Lung (tissue), 17 donors: ENCODE measurements at places on chromosomes 1 and 21. TPM values are rescaled to one million over a fixed set of nuclear protein-coding genes. Genes with fewer than 3 reads are reported as not detected.

- H3K4me3 ChIP-seq, result no peak overlapping the region
- peak; percentile 81 for DNase-seq
- H3K4me1 ChIP-seq, result no peaks in the 10 kb centered on the region
- no peaks in the 10 kb centered on the region for H3K27me3 ChIP-seq
Measured at GRCh38 chr1:32142446-32143301, 34.8 kb downstream of the KPNA6 start.

- no peak for DNase-seq
- no peaks in the 10 kb centered on the region for H3K27me3 ChIP-seq
- H3K36me3 ChIP-seq, result peaks cover 2% of the 10 kb centered on the region
- peaks cover 2% of the 10 kb centered on the region for H3K4me1 ChIP-seq
Measured at GRCh38 chr1:177925006-177925405, 44.9 kb downstream of the SEC16B start.

DNA sequence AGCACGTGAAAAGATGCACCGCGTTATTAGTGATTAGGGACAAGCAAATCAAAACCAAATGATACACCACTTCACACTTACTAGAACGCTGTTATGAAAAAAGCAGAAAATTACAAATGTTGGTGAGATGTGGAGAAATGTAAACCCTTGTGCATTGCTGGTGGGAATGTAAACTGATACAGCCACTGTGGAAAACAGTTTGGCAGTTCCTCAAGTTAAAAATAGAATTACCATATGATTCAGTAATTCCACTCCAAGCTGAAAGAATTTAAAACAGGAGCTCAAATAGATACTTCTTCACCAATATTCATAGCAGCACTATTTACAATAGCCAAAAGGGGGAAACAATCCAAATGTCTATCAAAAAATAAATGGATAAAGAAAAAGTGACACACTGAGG is 10.3 kb upstream of the EVI5 start:
- H3K27ac ChIP-seq, result no peak overlapping the region
- no peaks in the 10 kb centered on the region for H3K4me1 ChIP-seq
- no peak for DNase-seq
- H3K36me3 ChIP-seq, result no peaks in the 10 kb centered on the region
- H3K4me3 ChIP-seq, result no peak overlapping the region
- H3K27me3 ChIP-seq, result peaks cover 8% of the 10 kb centered on the region

DNA sequence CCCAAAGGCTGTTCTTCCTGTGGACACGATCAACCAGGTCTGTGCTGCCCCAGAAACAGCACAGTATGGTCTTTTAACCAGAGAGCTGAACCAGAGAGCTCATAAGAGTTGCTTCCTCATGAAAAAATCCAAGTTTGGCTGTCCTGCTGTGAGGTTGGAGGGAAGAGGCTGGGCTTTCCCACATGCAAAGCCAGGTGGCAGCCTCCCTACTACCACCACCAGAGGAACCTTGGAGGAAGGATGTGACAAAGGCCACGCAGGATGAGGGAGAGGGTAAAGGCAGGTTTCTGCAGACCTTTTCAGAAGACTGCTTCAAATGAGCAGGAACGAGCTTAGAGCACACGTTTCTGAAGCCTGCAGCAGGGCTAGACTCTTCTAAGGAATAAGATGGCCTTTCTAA is 27.1 kb downstream of the FAM78B start:
- peaks cover 7% of the 10 kb centered on the region for H3K27me3 ChIP-seq
- H3K4me3 ChIP-seq, result no peak overlapping the region
- H3K27ac ChIP-seq, result no peak overlapping the region
- DNase-seq, result no peak
- H3K4me1 ChIP-seq, result no peaks in the 10 kb centered on the region

DNA sequence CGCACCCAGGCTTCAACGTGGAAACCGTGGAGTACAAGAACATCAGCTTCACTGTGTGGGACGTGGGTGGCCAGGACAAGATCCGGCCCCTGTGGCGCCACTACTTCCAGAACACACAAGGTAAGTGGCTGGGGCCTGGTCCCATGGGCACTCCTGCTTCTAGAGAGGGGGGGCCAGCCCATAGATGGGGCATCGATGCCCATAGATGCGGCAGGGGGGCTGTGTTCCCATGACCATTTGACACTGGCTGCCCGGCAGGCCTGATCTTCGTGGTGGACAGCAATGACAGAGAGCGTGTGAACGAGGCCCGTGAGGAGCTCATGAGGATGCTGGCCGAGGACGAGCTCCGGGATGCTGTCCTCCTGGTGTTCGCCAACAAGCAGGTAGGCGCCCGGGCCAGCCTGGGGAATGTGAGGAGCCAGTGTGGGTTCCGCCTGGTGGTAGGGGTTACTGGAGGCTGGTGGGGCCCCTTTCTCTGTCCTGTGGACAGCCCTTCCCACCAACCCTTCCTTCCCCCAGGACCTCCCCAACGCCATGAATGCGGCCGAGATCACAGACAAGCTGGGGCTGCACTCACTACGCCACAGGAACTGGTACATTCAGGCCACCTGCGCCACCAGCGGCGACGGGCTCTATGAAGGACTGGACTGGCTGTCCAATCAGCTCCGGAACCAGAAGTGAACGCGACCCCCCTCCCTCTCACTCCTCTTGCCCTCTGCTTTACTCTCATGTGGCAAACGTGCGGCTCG is 5.6 kb downstream of the C1orf35 start:
- DNase-seq, result no peak
- no peaks in the 10 kb centered on the region for H3K27me3 ChIP-seq
- peaks cover 21% of the 10 kb centered on the region for H3K36me3 ChIP-seq
- H3K4me1 ChIP-seq, result peaks cover 6% of the 10 kb centered on the region
- H3K27ac ChIP-seq, result no peak overlapping the region

GRCh38 chr1:104932030-104932915 is 1182.6 kb downstream of the AMY1C start:
- no peak for DNase-seq
- no peaks in the 10 kb centered on the region for H3K4me1 ChIP-seq
- H3K4me3 ChIP-seq, result no peak overlapping the region
- H3K36me3 ChIP-seq, result no peaks in the 10 kb centered on the region
- no peaks in the 10 kb centered on the region for H3K27me3 ChIP-seq

DNA sequence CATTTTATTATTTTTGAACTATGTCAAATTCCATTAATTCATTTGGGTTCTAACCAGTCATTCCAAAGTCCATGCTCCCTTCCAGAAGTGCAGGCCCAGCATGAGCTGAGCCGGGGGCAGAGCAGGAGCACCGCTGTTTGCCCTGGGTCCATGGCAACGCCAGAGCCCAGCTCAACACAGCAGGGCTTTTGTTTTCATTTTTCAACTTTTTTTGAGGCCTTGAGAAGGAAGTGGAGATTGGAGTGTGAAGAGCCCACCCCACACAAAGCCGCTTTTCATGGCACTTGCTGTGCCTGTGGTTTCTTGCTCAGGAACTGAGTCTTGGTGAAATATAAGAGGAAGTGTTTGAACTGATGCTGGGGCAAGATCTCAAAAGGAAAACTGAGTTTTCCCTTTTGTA is 13.2 kb upstream of the PRMT2 start:
- H3K4me3 ChIP-seq, result no peak overlapping the region
- no peaks in the 10 kb centered on the region for H3K4me1 ChIP-seq
- no peaks in the 10 kb centered on the region for H3K36me3 ChIP-seq
- DNase-seq, result peak; percentile 75

DNA sequence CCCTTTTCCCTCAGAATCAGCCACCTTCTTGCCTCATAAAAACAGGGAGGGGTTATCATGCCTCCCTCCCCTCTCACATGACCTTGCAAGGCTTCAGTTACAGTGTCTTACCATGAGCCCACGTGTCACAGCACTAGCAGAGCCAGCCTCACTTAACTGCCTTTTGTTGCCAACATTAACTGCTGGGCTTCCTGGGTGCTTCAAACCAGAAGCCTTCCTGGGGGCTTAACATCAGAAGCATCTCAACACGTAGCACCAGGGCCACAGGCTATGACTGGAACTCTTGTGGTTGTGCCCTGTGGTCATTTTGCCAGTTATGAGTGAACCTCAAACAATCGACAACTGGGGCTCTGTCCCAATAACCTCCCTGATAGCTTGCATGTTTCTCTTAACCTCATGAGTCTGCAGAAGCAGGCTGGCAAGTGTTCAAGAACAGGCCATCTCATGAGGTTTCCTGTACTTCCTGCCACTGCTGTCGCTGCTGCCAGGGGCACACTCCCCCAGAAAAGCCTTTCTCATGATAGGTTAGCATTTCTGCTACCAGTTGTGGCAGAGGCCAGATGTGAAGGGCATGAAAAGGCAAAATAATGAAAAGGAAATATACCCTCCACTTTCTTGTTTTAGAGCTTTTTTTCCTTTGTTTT is 132.2 kb downstream of the GLUL start:
- peak; percentile 26 for DNase-seq
- H3K36me3 ChIP-seq, result no peaks in the 10 kb centered on the region
- H3K4me3 ChIP-seq, result no peak overlapping the region
- peaks cover 17% of the 10 kb centered on the region for H3K4me1 ChIP-seq

DNA sequence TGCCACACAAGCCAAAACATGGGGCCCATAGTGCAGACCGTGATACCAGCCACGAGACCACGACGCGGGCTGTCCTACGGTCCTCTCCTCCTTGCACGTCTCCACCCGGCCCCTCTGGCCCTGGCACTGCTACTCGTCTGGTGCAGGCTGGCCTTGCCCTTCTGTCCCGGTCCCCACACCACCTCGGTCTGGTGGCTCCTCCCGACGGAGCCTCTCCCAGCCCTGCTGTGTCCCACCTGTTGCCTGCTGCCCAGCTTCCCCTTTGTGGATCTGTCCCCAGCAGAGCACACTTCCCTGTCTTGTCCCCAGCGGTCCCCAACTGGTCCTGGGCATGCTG is 50.5 kb downstream of the MORN1 start:
- no peak overlapping the region for H3K27ac ChIP-seq
- H3K4me1 ChIP-seq, result no peaks in the 10 kb centered on the region
- H3K36me3 ChIP-seq, result no peaks in the 10 kb centered on the region
- no peaks in the 10 kb centered on the region for H3K27me3 ChIP-seq

- no peaks in the 10 kb centered on the region for H3K27me3 ChIP-seq
- no peak overlapping the region for H3K27ac ChIP-seq
- H3K4me3 ChIP-seq, result no peak overlapping the region
Measured at GRCh38 chr1:221067721-221068120, 188.5 kb downstream of the HLX start.

DNA sequence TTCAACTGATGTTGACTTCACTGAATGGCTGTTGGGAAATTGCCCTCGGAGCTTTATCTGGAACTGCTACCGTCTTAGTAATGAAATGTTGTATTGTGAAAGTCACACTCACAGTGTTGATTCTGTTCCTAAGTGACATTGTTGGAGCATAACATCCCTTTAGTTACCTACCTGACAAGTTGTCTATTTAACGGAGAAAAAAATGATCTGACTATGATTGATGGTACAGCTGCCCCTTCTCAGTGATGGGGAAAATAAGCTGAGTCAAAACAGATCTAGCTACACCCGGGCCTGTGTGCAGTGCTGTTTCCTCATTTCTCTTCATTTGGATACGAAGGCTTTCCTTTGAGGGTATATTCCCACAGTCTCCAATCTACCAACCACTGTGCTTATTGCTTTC is 472.3 kb upstream of the BRINP3 start:
- H3K4me1 ChIP-seq, result no peaks in the 10 kb centered on the region
- peak; percentile 31 for DNase-seq

GRCh38 chr21:31356440-31356839 is 12.4 kb upstream of the TIAM1 start:
- DNase-seq, result no peak
- H3K4me1 ChIP-seq, result no peaks in the 10 kb centered on the region
- no peaks in the 10 kb centered on the region for H3K36me3 ChIP-seq
- no peaks in the 10 kb centered on the region for H3K27me3 ChIP-seq
- no peak overlapping the region for H3K27ac ChIP-seq

GRCh38 chr1:205502111-205502810 is 2.2 kb upstream of the CDK18 start:
- no peaks in the 10 kb centered on the region for H3K36me3 ChIP-seq
- H3K27ac ChIP-seq, result no peak overlapping the region
- no peaks in the 10 kb centered on the region for H3K27me3 ChIP-seq
- no peak for DNase-seq
- peaks cover 33% of the 10 kb centered on the region for H3K4me1 ChIP-seq

DNA sequence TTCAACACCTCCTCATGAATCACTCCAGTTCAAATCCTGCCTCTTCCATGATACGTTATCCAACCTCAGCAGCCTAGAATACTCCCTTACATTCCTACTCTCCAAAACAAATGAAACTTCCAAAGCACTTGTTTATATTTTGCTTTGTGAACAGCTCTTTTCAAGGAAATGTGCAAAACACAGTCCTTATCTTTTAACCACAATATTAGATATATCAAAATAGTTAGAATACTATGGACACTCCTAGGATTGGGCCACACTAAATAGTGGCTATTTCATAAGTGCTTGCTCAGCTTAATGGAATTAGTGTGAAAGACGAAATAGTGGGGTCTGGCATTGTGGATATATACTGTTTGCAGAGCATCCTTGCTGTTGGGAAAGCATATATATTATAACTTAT is 173.5 kb downstream of the ZC3H11B start:
- no peaks in the 10 kb centered on the region for H3K27me3 ChIP-seq
- DNase-seq, result no peak
- H3K4me1 ChIP-seq, result peaks cover 7% of the 10 kb centered on the region
- no peak overlapping the region for H3K4me3 ChIP-seq

DNA sequence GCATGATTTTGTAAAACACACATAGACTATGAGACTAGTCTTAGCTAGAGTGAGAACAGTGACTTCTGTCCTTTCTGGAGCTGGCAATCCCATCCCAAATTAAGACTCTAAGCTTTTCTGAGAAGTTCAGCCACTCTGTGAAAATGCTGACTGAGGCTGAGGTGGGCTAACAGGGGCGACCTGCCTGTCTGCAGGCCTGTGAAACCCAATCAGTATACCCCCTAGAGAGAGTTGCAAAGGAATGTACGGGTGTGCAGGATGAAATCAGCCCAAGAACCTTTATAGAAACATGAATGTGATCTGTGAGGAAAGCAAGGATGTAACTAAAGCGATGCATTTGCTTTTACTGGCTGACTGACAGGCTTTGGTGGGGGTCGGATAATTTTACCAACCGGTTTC is 16.0 kb upstream of the TBX15 start:
- no peak for DNase-seq
- H3K27ac ChIP-seq, result no peak overlapping the region
- H3K27me3 ChIP-seq, result peaks cover 10% of the 10 kb centered on the region
- no peaks in the 10 kb centered on the region for H3K4me1 ChIP-seq

- no peak overlapping the region for H3K4me3 ChIP-seq
- no peak overlapping the region for H3K27ac ChIP-seq
- peaks cover 16% of the 10 kb centered on the region for H3K4me1 ChIP-seq
Measured at GRCh38 chr1:4654764-4655673, 610 bp downstream of the AJAP1 start.

S100A4 gene
- 665 TPM for total RNA-seq

CAPN8 gene
- total RNA-seq, result 123 TPM

LCE2B gene
- total RNA-seq, result not detected

FCGR3B gene
- 9.9 TPM for total RNA-seq

MCOLN3 gene
- 4.2 TPM for total RNA-seq

RASSF5 gene
- 37.7 TPM for total RNA-seq

ATP1A2 gene
- 4.8 TPM for total RNA-seq

RAP1GAP gene
- 14.6 TPM for total RNA-seq
